Naive thymus-derived CD4-positive, alpha-beta T cell (primary cell): ENCODE measurements at places on chromosomes 1 and 21. TPM values are rescaled to one million over a fixed set of nuclear protein-coding genes. Genes with fewer than 3 reads are reported as not detected.

DNA sequence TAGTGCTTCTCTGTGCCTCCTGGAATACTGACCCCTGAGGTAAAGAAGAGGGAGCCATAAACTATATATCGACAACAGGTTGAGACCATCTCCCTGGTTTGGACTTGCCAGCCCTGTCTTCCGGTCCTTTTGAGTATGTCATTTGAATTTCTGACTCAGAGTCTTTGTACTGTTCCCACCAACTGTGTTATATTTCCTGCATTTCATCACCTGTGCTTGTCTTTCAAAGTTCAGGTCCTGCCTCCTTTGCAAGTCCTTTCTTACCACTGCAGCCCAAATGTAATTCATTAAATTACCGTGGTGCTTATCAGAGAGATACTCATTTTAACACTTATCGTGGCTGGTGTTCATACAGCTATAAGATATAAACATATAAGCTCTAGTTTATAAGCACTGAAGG, 10.7 kb downstream of the AK5 start:
- DNase-seq: no peak

DNA sequence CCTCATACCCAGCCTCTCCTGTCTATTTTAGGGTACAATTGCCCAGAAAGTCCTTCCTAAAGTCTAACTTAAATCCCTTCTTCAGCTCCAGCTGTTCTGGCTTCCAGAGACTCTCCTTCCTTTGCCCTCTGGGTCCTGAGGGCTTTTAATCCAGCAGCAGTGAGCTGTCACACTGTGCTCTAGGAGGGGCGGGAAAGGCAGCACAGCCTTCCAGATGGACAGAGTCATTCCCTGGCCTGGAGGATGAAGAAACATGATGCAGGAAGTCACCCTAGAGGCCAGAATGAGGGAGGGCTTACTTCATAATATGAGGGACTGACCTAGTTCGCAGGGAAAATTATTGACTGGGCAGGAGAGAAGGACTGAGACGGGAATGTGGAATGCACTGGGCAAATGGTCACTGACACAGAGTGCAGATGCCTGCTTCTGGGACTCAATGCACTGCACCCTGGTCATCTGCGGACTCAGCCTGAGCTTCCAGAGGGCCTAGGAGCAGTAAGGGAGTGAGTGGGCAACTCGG, 1.3 kb downstream of the SH2D2A start:
- no peak for DNase-seq

- no peak for DNase-seq
These were observed 25.6 kb downstream of the SAMSN1 start for GRCh38 chr21:14520535-14520934.

Gene PPIAL4G
- 5.8 TPM for total RNA-seq

DNA sequence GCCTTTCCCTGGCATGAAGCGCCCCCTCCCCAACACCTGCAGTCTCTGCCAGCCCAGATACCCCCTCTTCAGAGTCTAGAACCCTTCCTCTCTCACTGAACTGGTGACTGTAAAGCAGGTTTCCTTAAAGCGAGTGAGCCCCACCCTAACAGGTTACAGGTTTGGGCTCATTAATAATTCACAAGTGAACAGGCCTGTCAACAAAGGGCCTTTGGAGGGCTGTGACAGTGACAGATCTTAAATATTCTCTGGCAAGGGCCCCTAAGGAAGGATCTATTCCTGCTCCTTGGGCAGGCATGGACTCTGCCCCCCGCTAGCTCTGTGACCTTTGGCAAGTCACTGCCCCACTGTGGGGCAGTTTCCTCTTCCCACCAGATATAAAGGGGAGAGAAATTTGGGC, 5.6 kb upstream of the TTC39A start:
- DNase-seq: no peak

- no peak for DNase-seq
These were observed 65.7 kb downstream of the LRRC8C start for GRCh38 chr1:89698624-89699023.

DNA sequence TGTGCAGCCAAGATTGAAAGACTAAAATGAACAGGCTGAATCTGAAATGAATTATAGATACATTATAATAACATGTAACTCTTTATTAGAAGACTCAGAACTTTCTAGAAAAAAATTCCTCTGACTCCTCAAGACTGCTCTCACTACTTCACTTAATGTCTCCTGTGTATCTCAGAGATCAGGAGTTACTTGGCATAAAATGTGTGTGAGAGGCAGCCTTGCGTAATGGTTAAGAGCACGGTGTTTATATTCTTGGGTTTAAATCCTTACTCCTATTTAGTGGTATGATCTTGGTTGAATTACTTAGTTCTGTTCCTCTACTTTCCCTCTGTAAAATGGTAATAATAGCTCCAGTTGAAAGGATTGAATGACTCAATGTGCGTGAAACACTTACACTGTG, 634.9 kb downstream of the LTN1 start:
- no peak for DNase-seq

Gene SRM
- 44.1 TPM for total RNA-seq

GRCh38 chr1:80170811-80171485, 1164.4 kb upstream of the ADGRL4 start:
- DNase-seq: no peak

Gene PDZK1
- total RNA-seq: not detected

- DNase-seq: no peak
These were observed 2.2 kb upstream of the ATP1A4 start for GRCh38 chr1:160149233-160149632.

DNA sequence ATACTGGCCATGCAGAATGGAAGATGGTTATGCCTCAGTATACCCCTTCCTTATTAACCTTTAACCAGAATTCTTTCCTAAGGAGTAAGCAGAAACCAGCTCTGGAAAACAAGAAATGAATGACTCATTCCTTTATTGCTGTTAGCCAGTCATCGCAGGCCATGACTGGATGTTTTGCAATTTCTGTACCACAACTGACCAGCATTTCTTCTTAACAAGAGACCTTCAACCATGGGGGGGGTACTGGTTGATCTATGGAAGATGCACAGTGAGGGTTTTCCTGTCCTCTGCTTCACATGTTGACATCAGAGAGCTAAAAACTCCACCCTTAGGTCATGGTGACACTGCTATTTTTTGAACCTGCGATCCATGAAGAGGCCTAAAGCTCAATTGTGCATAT, 28.0 kb upstream of the RNF2 start:
- no peak for DNase-seq

DNA sequence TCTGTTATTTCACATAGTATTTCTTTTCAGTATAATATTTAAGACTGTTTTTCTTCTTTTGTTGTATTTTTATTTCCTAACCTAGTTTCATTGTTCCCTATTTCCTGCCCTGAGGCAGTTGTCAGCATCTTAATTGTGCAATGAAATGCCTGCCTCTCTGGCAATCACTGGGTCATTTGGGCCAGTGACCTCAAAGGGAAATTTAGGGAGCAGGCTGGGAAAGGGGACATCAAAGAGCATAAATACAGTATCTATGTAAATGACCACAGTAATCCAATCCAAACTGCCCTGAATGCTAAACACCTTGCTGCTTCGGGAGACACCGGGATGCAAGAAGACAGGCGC, 147.8 kb downstream of the TLR5 start:
- no peak for DNase-seq

GRCh38 chr1:226672339-226672762, 66.7 kb downstream of the ITPKB start:
- DNase-seq: no peak
